ENCODE measurements at places on chromosomes 11 and 22. TPM values are rescaled to one million over a fixed set of nuclear protein-coding genes. Genes with fewer than 3 reads are reported as not detected.

GRCh38 chr11:110071197-110071596, 22.0 kb upstream of the ZC3H12C start:
- no peak for DNase-seq
- H3K27me3 ChIP-seq, result no peaks in the 10 kb centered on the region
- H3K27ac ChIP-seq, result no peak overlapping the region
- H3K4me1 ChIP-seq, result no peaks in the 10 kb centered on the region
- no peak overlapping the region for H3K4me3 ChIP-seq

DNA sequence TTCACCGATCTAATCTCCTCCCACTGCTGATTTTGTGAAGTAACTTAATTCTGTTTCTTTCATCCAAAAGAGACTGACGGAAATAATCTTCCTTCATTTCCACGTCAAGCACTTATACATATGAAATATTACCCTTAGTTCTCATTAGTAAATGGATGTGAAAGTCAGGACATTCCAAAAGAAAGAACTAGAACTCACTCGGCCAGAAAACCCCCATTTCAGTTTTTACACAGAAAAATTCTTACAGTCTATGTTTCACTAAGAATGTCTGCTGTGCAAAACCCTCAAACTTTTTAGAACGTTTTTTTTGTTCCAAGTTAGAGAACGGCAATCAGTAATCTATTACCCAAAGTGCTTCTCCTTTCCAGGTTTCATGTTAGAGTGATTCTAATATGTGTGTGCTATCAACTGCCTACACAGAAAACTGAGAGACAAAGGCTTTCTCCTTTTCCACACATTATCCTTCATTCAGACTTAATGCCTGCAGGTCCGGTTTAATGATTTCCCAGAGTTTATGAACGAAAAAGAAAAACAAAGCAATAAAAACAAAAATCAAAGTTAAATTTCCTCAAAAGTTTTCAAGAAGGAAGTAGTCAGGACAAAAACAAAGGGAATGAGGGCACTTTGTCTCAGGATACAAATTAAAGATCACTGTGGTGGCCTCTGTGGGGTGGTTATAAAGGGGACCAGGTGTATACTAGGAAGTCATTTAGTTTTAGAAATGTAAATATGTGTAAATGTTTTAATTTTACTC, 11.3 kb upstream of the SESN3 start:
- no peak for DNase-seq
- no peaks in the 10 kb centered on the region for H3K27me3 ChIP-seq
- H3K4me3 ChIP-seq, result no peak overlapping the region
- no peak overlapping the region for H3K27ac ChIP-seq
- no peaks in the 10 kb centered on the region for H3K36me3 ChIP-seq

DNA sequence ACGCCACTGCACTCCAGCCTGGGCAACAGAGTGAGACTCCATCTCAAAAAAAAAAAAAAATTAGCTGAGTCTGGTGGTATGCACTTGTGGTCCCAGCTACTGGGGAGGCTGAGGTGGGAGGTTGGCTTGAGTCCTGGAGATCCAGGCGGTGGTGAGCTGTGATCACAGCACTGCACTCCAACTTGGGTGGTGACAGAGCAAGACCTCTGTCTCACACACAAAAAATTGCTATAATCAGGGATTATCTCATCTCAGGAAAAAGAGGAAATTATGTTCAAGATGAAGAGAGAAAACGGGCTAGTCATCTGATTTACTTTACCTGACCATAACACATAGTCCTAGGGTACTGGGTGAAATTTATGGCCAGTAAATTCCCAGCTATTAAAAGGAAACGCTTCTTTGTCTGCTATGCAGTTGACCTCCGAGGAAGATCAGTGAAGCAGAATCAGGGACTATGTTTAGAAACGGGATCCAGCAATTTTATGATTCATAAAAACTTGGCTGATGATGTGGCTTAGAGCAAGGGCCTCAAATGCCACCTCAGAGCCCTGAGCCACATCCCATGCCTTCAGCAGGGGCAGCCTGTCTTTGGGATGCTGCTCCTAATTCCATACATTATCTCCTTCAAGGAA, 386.2 kb downstream of the NTM start:
- no peaks in the 10 kb centered on the region for H3K36me3 ChIP-seq
- no peaks in the 10 kb centered on the region for H3K4me1 ChIP-seq
- no peak for DNase-seq
- no peak overlapping the region for H3K27ac ChIP-seq

GRCh38 chr11:9455722-9456121, 5.1 kb upstream of the ZNF143 start:
- no peak for DNase-seq
- no peaks in the 10 kb centered on the region for H3K36me3 ChIP-seq
- no peak overlapping the region for H3K27ac ChIP-seq

- no peaks in the 10 kb centered on the region for H3K4me1 ChIP-seq
- H3K4me3 ChIP-seq, result no peak overlapping the region
- H3K36me3 ChIP-seq, result no peaks in the 10 kb centered on the region
- DNase-seq, result no peak
Observed at GRCh38 chr11:68016161-68016903, 6.2 kb downstream of the ALDH3B1 start.

DNA sequence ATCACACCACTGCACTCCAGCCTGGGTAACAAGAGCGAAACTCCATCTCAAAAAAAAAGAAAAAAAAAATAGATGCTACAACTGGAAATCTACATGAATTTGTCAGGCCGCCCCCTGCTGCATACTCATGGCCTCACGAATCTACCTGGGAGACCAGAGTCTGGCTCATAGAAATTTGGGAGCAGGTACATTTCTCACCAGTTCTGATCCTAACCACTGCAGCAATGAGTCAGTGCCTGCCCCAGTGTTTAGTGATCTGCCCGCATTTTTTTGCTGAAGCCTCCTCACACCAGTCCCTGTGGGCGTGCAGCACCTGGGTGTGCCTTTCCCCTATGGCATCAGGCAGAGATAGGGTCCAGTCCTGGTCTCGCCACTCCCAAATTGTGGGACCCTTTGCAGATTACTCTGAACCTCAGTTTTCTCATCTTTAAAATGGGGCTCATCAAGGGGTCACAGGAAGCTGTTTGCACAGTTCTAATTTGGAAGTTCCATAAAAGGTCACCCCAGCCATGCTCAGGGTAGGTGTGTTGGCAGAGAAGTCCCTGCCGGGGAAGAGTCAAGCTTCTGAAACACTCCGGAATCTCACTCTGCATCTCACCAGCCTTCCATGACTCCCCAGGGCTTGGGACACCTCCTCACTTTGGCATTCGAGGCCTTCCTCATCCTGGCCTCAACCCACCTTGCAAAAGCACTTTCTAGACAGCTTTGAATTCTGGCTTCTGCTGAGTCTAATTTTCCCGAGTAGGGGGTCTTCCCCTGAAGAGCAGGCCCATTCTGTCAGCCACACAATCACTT, 39.3 kb upstream of the LINC01488 start:
- peak; percentile 46 for DNase-seq
- peak overlapping the region; percentile 74 for H3K27ac ChIP-seq
- H3K4me1 ChIP-seq, result peaks cover 29% of the 10 kb centered on the region

MS4A6A gene
- 66.0 TPM for total RNA-seq
